T-helper 2 cell treated with Interferon-gamma antibody and Interleukin-4, amounts not matched to agents 5 μg/mL and 100 μg/mL, for 36 hours (primary cell): ENCODE measurements at places on chromosomes 13 and 19.

- no peak for DNase-seq
These were observed 10.1 kb downstream of the ZNF44 start for GRCh38 chr19:12284631-12285030.

DNA sequence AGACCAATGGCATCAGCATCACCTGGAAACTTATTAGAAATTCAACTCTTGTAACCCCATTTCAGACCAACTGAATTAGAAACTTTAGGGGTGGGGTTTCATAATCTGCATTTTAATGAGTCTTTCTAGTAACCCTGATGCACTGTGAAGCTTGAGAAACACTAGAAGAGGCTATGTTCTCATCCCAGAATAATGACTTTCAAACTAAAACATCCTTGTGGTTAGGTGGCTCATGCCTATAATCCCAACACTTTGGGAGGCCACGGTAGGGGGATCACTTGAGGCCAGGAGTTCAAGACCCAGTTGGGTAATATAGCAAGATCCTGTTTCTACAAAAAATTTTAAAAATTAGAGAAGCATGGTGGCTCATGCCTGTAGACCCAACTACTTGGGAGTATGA, 402.4 kb downstream of the DLEU7 start:
- DNase-seq: no peak

GRCh38 chr13:38417727-38418126, 68.1 kb downstream of the UFM1 start:
- DNase-seq: no peak

- no peak for DNase-seq
These were observed 479.1 kb upstream of the MIR17HG start for GRCh38 chr13:90868321-90868920.

DNA sequence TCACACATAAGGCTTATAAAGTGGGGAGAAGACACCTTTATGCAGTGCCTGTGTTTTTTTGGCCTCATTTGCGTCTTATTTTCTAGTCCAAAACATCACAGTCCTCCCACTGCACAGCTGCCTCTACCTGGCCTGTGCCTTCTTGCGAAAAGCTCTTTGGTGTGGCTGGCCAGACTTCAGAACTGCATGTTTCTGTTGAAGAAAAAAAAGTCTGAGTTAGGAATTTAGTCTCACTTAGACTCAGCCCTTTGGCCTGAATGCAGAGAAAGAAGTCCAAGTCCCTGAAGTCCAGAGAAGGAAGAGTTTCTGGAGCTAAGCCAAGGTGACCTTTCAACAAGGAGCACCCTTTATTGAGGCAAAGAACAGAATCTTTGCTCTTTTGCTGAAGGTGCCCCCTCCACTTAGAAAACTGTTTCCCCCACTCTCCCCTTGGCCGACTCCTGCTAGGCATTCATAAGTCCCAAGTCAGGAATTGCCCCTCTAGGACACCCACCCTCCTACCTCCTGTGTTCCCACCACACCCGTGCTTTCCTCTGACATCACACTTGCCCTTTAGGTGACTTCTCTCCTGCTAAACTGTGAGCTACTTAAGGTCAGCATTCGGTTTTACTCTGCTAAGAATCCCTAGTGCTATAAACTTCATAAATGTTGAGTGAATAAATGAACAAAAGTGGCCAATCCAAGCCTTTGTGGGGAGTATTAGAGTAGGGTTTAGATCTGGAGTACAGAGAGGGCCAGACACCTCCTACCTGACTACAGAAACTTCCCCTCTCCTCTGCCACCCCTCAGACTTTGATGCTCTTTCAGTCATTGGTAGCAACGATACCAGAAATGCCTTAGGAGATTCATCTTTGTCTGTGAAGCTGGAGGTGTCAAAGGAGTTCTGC, 226.8 kb downstream of the LACC1 start:
- no peak for DNase-seq

DNA sequence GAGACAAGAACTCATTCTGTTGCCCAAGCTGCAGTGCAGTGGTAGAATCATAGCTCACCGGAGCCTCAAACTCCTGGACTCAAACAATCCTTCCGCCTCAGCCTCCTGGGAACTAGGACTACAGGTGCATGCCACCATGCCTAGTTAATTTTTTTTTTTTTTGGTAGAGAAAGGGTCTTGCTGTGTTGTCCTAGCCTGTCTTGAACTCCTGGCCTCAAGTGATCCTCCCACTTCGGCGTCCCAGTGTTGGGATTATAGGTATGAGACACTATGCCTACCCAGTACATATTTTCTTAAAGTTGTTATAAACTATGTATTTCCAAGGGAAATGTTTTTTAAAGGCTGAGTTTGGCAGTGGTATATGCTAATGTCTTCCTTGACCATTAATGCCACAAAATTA, 412.6 kb downstream of the KLF12 start:
- DNase-seq: no peak

DNA sequence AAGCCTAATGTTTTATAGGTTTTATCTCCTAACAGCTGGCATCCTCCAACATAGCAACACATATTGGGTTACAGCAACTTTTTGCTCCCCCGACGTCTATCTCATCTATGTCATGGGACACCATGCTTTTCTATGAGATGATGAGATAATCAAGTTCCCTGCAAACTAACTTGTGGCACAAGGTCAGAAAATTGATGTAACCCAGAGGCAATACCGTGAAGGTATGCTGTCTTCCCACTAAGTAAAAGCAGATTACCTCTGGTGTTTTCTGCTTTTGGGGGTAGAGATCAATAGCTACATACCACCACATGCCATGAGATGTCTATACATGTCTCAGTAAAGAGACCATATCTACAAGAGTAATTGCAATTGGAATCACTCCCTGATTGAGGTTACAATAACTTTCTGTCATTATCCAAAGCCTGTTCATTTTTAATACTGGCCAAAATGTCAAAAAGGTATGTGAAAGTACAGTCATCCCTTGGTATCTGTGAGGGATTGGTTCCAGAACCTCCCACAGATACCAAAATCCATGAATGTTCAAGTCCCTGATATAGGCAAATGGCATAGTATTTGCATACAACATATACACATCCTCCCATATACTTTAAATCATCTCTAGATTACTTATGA, 131.3 kb downstream of the CYSLTR2 start:
- DNase-seq: no peak

DNA sequence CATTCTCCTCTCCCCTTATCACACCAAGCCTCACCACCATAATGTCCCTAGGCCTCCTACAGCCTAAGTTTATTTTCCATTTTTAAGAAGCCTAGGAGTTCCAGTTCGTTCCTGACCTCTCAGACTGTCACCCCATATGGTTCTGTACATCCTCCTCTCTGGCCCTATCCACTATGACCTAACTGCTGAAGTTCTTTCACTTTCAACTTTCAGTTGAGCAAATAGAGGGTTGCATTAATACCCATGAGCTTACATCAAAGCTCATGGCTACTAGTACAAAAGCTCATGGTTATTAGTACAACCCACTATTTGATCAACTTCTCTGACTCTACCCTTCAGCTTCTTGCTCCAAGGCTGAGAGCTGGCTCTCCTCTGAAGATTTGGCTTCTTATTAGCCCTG, 72.9 kb downstream of the FGF14 start:
- DNase-seq: no peak

- peak; percentile 43 for DNase-seq
These were observed 8.0 kb downstream of the DNASE2 start for GRCh38 chr19:12872941-12873890.

GRCh38 chr13:104657196-104657595, 1591.0 kb upstream of the SLC10A2 start:
- DNase-seq: no peak

DNA sequence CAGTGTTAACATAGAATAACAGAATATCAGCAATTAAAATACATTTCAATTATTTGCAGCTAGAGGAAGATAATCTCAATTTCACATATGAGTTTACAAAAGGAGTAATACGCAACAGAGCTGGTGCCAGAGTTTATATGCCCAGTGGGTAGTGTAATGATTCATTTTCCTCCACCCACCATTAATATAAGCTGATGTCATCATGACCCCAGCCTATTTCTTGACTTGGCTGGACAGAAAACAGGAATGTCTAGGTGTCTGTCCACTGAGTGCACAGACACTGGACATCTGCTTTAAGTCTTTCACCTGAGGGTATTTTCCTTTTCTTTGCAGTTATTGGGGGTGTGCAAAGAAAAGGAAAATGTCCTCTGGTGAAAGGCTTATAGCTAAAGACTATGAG, 335.5 kb downstream of the TBC1D4 start:
- DNase-seq: no peak

DNA sequence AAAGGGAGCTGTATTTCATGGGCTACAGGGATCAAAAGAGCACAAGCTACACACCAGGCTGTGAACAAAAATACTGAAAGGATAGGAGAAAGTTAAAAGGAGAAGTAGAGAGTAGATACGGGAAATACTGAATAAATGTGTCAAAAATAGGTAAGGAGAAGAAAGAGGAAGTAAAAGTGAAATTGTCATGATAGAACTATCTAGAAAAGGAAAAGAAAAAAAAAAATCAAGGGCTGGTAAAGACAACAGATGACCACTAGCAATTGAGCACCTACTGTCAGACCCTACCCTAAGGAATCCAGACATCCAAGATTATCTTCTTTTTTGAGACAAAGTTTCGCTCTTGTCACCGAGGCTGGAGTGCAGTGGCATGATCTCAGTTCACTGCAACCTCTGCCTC, 4.8 kb downstream of the RUBCNL start:
- no peak for DNase-seq

- no peak for DNase-seq
These were observed 97.9 kb upstream of the SLC7A1 start for GRCh38 chr13:29693275-29693945.

DNA sequence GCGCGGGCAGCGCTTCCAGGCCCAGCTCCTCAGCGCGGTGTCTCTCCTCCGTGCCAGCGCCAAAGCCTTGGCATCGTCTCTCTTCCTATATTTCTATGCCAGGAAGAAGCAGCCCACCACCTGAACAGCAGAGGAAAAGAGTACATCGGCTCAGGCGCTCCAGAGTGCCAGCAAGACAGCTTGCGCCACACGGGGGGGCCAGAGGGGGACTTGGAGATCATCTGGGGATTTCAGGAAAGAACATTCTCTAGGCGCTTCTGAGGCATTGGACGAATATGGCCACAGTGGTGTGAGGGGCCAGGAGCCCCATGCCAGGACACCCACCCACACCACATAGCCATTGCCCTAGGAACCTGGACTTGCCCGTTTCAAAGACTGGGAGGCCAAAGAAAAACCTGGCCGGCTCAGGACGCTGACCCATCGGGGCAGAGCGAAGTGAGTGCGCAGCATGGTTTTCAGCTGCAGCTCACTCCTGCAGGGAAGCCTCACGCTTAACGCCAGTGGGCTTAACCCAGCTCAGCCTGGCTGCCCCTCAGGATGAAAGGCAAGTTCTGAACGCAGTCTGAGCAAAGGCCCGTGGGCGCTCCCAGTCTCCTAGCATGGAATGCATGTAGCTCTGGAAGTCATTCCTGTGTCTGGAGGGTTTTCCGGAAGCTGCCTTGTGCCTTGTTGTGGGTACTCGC, 62.1 kb downstream of the GGACT start:
- DNase-seq: no peak

DNA sequence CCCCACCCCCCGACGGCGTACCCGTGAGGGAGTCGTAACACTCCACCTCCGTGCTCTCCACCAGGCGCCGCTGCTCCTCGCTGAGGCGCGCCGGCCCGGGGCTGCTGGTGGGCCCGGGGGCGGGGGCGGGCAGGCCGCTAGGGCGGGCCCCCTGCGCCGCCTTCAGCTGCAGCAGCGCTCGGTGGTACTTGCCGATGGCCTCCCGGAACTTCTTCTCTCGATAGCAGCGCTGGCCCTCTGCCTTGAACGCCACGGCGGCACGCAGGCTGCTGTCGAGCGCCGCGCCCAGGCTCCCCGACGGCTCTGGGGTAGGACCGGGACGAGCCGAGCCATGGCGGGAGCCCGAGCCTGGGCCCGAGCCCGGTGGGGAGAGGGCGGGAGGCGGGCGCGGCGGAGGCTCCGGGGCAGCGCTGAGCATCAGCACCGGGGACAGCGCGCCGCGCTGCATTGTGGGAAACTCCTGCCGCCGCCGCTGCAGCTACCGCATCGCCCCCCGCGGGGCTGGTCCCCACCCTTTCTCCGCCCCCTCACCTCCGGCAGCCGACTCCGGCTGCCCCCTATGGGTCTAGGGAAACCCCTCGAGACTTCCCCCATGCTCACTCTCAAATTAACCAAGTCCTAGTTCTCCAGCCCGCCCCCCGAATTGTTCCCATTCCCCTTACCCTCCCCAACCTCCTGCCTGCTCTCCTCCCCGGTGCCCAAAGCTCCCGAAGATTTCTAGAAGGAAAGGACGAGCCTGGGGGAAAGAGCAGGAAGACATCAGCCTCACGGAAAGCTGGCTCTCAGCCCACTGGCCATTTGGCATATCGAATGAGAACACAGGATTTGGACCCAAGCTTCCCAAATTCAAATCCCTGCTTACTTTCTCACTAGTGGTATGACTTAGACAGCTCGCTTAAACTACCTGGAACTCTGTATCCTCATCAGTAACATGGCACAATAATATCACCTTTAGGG, at the start of gene TTC9B:
TTC9B (minus strand) TSS at position 451 of the 957 bp plus-strand sequence; CDS start at position 448, 3 bp downstream.
- DNase-seq: peak; percentile 35

DNA sequence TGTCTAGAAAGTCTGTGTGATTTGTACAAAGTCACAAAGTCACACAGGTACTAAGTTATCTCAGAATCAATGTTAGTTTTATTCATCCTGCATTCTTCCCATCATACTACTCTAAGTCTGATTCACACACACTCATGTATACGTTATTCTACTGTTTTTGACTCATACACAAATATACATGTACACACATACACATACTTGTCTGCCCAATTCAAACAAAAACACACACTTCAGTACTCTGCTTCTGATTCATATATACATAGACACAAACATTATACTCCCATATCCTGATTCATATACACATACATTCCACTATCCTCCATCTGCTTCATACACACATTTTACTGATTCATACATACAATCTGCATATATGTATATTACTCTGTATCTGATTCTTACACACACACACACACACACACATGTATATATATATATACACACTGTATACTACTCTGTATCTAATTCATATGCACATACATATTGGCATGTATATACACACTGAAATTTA, 69.3 kb downstream of the KLF12 start:
- no peak for DNase-seq

DNA sequence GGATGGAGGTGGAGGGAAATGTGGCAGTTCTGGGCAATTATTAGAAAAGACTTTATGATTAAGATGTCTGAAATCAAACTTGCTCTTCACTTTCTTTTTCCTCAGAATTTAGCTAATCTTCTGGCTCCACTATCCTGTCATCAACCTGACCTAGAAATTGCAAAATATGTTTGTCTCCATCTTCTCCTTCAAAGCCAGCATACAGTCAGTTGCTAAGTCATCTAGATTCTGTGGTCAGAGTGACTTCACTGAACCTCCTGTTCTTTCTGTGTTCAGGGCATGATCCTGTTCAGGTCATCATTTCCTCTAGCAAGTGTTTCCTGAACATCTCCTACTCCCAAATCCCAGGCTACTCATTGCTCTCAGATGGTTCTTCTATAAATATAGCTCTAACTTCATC, 10.8 kb upstream of the CCNA1 start:
- no peak for DNase-seq

- DNase-seq: no peak
These were observed 1761.5 kb downstream of the PCDH9 start for GRCh38 chr13:65468628-65469027.

DNA sequence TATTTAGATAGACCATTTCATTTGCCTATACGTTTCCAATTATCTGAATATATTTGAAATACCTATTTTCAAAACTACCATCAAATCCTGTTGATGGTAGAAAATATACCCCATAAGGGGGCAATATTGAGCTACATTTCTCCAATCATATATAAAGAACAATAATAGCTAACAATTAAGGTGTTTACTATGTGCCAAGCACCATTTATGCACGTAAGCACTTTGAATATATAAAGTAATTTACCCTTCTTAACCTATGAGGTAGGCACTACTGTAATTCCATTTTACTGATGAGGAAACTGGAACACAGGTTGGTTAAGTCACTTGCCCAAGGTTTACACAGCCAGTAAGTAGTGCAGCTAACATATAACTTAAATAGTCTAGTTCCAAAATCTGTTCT, 79.2 kb downstream of the UBL3 start:
- no peak for DNase-seq
